ENCODE measurements at places on chromosomes 11 and 22.
A peak's percentile ranks its signal among the peaks of the same experiment; 100 is the strongest.

GRCh38 chr11:680476-680875 is 14.5 kb downstream of the DEAF1 start:
- DNase-seq: no peak

DNA sequence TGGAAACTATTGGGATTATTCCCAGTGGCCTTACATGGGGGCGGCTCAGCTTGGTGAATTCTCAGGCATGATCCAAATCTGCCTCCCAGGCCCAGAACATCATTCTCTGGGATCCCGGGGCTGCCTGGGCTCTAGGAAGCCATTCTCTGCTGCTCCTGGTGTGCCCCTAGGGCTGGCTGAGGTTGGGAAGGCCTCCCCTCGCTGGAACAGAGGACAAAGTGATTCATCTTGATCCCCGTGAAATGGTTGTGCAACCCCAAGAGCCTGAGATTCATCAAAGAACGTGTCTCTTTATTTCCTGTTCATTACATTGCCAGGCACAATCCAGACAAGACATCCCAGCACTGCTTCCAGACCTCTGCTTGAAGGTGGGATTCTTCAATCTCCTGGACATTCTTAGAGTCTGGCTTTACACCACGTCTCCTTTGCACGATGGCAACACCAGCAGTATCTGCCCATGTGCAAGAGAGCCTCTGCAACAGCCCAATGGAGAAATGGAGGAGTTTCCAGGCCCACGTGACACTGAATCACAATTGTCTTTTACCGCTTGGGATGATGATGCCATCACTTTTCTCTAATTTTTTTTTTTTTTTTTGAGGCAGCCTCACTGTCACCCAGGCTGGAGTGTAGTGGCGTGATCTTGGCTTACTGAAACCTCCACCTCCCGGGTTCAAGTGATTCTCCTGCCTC is 52.3 kb downstream of the TST start:
- DNase-seq: no peak

- DNase-seq: no peak
Measured at GRCh38 chr11:38819981-38820380, 2221.9 kb upstream of the RAG2 start.

- DNase-seq: no peak
Measured at GRCh38 chr11:133425245-133425644, 107.1 kb downstream of the OPCML start.

- DNase-seq: no peak
Measured at GRCh38 chr22:39946503-39947219, 13.5 kb upstream of the TMA7B start.

DNA sequence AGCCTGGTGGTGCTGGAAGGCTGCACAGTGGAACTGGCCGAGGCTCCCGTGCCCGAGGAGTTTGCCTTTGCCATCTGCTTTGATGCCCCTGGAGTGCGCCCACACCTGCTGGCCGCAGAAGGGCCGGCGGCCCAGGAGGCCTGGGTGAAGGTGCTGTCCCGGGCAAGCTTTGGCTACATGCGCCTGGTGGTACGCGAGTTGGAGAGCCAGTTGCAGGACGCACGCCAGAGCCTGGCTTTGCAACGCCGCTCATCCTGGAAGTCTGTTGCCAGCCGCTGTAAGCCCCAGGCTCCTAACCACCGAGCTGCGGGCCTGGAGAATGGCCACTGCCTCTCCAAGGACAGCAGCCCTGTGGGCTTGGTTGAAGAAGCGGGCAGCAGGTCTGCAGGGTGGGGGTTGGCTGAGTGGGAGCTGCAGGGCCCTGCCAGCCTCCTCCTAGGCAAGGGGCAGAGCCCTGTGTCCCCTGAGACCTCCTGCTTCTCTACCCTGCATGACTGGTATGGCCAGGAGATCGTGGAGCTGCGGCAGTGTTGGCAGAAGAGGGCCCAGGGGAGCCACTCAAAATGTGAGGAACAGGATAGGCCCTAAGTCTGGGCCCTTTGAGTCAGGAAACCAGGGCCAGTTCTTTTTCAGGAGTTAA is 1.9 kb upstream of the SMDT1 start:
- DNase-seq: no peak

DNA sequence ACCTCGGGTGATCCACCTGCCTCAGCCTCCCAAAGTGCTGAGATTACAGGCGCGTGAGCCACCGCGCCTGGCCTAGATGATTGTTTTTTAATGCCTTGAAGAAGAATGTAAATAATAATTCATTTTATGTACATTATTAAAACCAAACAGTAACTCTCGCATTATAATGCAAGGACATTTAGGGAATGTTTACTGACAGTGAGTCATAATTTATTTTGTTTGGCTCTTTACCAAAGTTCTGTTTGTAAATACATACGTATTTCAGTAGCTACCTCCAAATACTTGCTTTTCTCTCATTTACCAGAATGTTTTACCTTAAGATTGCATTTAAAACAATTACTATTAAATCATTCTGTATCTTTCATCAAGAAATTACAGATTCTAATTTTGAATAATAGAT is 3.0 kb downstream of the RAB39A start:
- DNase-seq: no peak

DNA sequence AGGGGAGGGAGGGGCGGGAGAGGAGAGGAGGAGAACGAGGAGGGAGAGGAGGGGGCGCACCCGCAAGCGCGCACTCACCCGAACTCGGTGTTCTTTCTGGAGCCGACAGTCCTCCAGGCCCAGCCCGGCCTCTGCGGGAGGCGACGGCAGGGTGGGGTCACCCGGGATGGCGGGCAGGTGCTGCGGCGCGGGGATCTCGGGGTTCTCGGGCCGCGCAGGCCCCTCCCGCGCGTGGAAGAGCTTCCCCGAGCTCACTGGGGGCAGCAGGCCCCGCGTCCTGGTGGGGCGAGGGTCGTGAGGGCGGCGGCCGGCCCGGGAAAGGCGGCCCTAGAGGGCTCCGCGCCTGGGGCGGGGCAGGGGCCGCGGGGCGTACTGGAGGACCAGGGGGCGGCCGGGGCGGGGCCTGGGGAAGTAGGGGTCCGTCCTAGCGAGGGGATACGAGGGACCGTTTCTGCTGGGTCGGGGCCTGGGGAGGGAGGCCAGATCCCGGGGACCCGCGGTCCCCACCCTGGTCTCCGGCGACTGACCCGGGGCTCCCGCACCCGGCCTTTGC is 5.2 kb downstream of the LMNTD2 start:
- no peak for DNase-seq

- DNase-seq: peak; percentile 61
Measured at GRCh38 chr11:64916040-64916774, 802 bp downstream of the ATG2A start.

DNA sequence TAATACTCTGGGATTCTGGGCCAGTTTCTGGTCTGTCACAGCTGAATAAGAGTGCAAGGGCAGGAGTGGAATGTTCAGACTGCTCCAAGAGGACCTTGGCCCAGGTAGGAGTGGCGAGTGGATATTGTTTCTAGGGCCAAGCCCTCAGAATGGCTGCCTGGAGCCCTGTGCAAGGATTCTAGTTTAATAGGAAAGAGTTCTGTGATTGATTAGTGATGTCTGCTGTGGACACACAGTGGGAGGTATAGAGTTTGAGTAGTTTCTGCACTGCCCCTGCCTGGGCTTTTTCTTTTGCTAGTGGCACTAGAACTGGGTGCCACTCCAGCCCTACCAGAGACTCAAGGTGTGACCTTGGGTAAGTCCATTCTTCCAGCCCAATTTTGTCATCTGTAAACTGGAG is 9.7 kb upstream of the MPPED1 start:
- DNase-seq: no peak

DNA sequence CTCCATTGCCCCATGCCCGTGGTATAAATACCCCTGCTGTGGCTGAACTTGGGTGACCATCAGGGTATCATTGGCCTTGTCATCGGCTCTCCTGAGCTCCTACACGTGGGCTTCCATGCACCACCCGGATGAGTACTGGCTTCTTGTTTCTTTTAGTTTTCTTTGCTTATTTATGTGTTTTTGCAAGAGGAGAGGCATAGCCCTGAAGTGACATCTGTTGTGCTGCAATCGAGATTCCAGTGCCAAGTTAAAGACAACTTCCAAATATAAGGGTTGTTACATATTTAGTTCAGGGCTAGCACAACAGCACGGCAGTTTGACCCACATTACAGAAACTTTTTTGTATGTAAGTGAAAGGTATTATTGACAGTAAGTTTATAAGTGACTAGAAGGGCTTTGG is 1087.1 kb downstream of the TBC1D22A start:
- DNase-seq: no peak

- no peak for DNase-seq
Measured at GRCh38 chr22:43869799-43870198, 7.5 kb upstream of the SULT4A1 start.

- no peak for DNase-seq
Measured at GRCh38 chr11:33941637-33942160, 49.8 kb upstream of the LMO2 start.

DNA sequence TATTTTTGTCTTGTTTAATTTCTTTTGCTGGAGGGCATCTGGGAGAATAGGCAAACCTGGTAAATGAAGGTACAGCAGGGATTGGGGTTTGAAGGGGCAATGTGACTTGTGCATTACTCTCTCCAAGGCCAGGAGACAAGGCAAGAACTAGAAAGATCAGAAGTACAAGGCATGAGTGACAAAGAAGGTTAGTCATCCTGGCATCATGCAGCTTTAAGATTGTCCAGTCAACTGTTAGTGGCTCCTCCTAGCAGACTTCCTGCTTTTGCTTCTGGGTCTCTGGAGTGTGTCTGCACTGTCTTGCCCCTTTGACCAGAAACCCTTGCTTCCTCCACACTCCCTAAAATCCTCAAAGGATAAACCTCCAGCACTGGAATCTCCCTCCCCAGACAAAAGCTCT is 27.2 kb upstream of the GLYATL1 start:
- no peak for DNase-seq

GRCh38 chr11:41861838-41862237 is 402.4 kb upstream of the LRRC4C start:
- no peak for DNase-seq

GRCh38 chr11:113934761-113935160 is 30.2 kb downstream of the HTR3B start:
- DNase-seq: no peak

DNA sequence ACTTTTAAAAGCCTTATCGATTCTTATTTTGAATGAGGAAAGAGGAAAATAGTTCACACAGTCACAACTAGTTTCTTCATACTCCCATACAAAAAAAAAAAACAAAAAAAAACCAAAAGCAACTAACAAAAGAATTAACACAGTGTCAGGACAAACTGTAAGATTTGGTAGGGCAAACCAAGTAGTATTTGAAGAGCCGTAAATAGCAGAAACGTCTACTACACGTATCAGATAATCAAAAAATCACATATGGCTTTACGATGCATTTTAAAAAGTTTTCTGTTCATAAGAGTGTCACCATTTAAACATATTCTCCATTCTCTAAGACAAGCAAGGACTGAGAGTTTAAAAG is 2.3 kb downstream of the PICALM start:
- no peak for DNase-seq

DNA sequence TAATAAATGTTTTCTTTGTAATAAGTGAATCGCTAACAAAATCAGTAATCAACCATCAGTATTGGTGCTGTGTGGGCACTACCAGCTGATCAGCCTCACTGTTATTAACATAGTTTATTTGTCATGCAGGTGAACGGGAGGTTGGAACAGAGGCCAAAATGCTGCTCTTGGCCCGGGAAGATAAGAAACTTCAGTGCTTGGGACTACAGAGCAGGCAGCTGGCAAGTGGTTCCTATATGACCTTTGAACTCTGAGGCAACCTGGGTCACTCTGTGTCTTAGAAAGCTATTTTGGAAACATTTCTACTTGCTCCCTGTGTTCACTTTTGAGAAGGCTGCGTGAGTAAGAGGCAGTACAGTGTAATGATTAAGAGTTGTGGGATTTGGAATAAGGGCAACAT is 36.5 kb upstream of the DNAJB13 start:
- no peak for DNase-seq

DNA sequence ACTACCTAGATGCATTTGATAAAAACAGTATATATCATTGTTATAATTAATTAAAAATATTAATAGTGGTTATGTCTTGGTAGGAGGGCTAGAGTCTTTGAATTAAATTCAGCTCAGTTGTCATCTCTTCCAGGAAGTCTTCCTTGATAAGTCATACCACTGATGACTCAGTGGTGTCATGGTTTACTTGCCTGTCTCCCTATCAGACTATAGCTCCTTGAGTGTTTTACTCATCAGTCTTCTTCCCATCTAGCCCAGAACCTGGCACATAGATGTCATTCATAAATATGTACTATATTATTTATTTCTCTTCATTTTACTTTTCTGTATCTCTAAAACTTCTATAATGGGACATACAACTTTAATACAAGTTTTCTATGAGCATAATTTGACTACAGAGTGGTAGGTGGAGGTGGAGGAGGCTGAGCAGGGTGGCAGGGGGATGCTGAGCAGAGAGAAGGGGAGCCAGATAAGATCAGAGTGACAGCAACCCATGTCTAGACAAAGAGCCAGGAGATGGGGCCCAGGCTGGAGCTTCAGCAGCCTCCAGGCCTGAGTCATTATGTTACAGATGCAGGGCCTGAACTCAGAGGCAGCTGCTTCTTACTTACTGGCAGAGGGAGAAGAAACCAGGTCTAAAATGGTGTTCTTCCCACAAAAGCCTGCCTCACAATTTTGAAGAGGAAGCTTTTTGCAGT is 82.3 kb upstream of the PHOX2A start:
- DNase-seq: peak; percentile 27

DNA sequence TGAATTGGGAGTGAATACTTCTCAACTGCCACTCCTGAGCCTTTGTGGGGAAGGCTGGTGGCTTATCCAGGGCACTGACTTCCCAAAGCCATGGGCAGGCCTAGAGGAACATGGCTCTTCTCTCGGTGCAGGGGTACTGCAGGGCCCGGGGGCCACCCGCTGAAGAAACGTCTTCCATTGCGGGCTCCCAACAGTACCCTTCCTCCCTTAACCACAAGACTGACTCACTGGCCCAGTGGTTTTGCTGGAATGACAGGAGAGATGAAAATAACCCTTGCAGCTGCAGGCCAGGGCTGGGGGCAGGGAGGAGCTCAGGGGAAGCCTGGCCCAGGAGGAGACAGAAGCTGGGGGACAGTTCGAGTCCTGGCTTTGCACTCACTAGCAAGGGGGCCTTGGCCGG is 13.5 kb downstream of the TXN2 start:
- peak; percentile 96 for DNase-seq

- no peak for DNase-seq
Measured at GRCh38 chr11:65433657-65434056, 11.1 kb downstream of the NEAT1 start.

GRCh38 chr11:27464289-27464696 is 8.3 kb downstream of the LGR4 start:
- no peak for DNase-seq
